ENCODE measurements at places on chromosomes 2 and 18.
A peak's percentile ranks its signal among the peaks of the same experiment; 100 is the strongest.

- no peak for DNase-seq
These were observed 180.5 kb downstream of the HDAC4 start for GRCh38 chr2:239220341-239220740.

- no peak for DNase-seq
These were observed 11.5 kb downstream of the TNFRSF11A start for GRCh38 chr18:62336618-62337017.

DNA sequence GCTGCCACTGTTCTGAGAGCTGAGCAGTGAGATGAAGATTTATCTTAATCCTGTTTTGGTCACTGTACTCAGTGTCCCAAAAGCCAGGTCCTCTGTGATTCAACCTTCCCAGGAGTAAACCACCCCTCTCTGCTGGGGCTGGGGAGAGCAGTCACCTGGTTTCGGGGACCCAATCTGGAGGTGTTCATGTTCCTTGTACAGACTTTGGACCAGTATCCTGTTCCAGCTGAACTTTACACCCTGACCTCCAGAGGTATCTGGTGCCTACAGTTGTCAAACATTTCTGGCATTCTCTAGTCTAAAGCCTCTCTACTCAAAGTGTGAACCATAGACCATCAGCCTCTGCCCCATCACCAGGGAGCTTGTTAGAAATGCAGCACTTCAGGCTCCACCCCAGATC is 22.1 kb downstream of the CERS6 start:
- no peak for DNase-seq

GRCh38 chr2:201906777-201907562 is 100.6 kb downstream of the CDK15 start:
- no peak for DNase-seq

DNA sequence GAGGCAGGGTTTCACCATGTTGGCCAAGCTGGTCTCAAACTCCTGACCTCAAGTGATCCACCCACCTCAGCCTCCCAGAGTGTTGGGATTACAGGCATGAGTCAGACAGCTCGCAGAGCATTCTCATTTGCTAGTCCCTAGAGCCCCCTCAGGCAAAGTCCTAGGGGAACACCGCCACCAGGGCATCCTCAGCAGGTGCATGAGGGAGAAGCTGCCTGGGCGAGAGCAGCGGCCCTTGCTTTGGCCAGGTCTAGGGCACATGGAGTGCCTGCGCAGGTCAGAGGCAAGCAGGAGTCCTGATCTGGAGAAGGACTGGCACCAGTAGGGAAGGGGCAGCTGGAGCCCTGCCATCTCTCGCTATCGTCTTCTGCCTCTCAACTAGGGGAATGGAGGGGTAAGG is 32.4 kb downstream of the NGEF start:
- DNase-seq: no peak

DNA sequence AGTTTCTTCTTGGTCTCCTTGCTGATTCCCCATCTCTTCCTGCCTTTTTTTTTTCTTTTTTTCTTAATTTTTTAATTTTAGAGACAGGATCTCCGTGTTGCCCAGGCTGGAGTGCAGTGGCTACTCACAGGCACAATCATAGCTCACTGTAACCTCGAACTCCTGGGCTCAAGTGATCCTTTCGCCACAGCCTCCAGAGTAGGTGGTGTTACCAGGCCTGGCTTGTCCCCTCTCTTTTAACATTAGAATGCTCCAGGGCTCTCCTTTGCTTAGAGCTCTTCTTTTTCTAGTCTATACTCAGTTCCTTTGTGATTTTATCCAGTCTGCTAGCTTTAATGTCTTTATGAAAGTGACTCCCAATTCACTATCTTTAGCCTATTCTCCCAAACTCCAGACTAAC is 89.2 kb downstream of the ARHGEF33 start:
- no peak for DNase-seq

- no peak for DNase-seq
These were observed 21.5 kb downstream of the GPR39 start for GRCh38 chr2:132437852-132438669.

DNA sequence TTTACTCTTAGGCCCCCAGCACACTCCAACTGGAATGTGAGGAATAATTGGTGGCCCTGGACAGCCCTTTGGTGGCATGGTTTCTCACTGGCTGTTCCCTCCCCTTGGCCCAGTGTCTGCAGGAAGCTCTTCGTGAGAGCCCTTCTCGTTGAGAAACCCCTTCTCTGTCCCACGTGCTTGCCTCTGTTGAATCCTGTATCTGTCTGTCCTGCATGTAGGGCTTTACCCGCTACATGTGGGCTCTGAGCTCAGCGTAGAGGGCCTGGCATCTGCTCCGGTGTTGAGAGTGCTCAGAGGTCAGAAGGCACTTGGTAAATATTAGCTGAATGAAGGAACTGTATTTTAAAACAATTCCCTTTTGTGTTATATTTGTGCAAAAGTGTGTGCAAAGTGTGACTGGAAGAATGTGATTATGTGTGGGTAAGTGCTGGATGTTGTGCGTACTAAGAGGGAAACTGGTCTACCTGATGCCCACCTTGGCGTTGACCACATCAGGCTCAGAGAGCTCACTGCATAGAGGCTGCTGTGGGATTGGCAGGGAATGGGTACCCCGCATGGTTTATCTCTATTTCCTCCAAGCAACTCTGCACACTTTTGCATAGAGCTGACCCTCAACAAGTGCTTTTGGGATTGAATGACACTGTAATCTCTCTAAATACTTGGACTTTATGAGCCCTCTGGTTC is 40.0 kb downstream of the RNF144A start:
- DNase-seq: no peak

- DNase-seq: peak; percentile 18
These were observed at the start of gene LAMA3 for GRCh38 chr18:23689031-23689615. LAMA3 (plus strand) TSS chr18:23689453; CDS start chr18:23689684, 231 bp downstream.

GRCh38 chr2:166424841-166425240 is 49.1 kb upstream of the SCN9A start:
- DNase-seq: no peak

DNA sequence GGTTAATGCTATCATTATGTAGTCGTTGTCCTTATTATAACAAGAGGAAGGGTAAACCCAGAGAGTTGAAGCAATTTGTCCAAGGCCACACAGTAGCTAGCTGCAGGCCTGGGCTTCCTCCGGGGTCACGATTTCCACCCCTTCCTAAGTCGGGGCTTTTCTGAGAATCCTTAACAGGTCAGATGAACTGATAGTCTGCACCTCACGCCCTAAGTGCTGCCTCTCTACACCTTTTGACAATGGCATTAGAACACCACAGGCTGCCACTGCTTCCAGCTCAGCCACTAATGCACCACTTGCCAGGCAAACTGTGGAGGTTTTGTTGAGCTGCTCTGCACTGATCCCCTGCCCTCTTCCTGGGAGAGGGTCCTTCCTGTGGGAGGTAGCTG is 37.7 kb downstream of the FOSL2 start:
- DNase-seq: no peak

GRCh38 chr18:3649135-3649632 is 199.2 kb downstream of the TGIF1 start:
- no peak for DNase-seq

- no peak for DNase-seq
These were observed 209.2 kb upstream of the SYT4 start for GRCh38 chr18:43486462-43486861.

DNA sequence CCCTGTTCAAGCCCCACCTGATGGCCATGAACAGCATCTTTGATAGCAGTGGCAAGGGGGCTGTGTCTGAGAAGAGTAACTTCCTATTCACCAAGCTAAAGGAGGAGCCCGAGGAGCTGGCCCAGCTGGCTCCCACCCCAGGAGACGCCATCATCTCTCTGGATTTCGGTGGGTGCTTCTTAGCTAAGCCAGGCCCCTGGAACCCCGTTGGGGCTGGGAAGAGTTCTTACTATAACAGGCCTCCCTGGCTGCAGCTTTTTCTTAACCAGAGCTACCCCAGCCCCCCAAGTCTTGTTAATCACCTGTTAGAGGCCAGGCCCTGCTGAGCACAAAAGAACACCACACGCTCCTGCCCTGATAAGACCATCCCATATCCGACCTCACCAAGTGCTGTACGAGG is 79.4 kb downstream of the EPAS1 start:
- no peak for DNase-seq

GRCh38 chr2:88545118-88545517 is 82.1 kb downstream of the EIF2AK3 start:
- DNase-seq: no peak

GRCh38 chr2:98026927-98027522 is 31.3 kb upstream of the TMEM131 start:
- DNase-seq: no peak
